NCI-H524 (cell line): ENCODE measurements at places on chromosomes 13 and 19.
A peak's percentile ranks its signal among the peaks of the same experiment; 100 is the strongest.

DNA sequence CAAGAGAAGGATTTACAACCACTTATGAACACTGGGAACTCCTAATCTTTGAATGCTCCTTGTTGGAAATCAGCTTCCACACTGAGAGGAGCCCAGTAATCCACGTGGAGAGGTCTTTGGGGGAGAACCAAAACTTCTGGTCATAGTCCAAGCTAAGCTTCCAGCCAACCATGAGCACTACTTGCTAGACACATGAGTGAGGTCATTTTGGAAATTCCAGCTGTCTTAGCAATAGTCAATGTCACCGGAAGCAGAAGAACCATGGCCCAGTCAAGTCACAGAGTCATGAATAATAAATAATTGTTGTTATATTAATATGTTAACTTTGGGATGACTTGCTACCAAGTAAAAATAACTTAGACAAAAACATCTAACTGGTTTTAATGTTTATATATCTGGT lies 324.9 kb upstream of the SGCG start:
- DNase-seq = peak; percentile 4

GRCh38 chr13:49597043-49597641 lies 11.8 kb upstream of the RCBTB1 start:
- DNase-seq = no peak

DNA sequence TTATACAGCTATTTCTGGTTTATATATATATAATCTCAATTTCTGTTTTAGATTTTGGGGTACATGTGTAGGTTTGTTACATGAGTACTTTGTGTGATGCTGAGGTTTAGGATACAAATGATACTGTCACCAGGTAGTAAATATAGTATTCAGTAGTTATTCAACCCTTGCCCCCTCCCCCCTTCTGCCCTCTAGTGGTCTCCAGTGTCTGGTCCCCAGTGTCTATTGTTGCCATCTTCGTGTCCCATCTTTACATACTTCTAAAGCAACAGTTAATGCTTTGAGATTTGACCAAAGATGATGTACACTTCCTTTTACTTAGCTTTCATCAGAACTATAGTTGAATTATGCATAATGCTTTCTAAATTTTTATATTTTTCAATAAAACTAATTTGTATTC lies 1623.4 kb upstream of the PRR20A start:
- DNase-seq = no peak

DNA sequence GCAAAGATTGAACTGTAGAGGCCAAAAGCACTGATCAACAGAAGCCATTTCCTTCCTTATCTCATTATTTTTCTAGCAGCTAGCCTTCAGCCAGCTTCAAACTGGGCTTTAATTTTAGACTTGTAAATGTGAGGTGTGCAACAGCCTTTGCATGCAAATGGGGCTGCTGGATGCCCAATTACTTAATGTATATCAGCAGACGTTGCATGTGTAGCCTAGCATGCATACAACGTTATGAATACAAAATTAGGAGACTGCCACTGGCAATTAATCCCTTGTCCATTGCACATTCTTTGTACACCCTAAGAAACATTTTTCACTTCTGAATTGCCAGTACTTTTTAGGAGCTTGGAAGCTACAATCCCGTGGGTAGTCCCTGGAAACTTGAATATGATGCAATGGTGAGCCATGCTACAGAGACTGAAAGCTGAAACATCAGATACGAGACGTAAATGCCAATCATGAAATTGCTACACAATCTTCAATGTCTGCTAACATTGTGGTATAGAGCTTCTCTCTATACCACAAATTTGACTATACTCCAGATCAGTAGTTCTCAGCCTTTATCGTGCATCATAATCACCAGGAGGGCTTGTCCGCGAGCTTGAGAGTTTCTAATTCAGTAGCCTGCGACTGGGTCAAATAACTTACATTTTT lies 20.2 kb downstream of the EPSTI1 start:
- DNase-seq = no peak

DNA sequence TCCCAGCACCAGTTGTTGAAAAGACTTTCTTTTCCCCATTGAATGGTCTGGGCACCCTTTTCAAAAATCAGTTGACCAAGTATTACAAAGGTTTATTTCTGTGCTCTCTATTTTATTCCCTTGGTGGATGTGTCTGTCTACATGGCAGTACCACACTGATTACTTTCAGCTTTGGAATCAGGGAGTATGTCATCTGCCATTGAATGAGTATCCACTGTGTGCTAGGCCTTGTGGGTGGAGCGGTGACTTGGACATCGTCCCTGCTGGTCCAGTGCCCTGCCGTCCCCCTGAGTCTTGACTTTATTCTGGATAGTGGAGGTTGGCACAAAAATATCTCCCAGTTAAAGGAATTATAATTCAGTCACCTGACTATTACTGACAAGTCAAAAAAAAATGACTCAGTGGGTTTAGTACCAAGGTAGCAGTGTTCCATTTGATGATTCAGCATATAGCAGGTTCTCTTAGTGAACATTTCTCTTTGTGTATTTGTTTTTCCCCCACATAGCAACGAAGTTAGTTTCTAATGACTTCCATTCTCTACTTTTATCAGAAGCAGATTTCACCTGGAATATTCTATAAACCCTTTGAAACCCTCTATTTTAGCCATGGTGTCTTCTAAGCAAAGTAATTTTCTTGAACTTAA lies 3.9 kb downstream of the UPF3A start:
- no peak for DNase-seq

DNA sequence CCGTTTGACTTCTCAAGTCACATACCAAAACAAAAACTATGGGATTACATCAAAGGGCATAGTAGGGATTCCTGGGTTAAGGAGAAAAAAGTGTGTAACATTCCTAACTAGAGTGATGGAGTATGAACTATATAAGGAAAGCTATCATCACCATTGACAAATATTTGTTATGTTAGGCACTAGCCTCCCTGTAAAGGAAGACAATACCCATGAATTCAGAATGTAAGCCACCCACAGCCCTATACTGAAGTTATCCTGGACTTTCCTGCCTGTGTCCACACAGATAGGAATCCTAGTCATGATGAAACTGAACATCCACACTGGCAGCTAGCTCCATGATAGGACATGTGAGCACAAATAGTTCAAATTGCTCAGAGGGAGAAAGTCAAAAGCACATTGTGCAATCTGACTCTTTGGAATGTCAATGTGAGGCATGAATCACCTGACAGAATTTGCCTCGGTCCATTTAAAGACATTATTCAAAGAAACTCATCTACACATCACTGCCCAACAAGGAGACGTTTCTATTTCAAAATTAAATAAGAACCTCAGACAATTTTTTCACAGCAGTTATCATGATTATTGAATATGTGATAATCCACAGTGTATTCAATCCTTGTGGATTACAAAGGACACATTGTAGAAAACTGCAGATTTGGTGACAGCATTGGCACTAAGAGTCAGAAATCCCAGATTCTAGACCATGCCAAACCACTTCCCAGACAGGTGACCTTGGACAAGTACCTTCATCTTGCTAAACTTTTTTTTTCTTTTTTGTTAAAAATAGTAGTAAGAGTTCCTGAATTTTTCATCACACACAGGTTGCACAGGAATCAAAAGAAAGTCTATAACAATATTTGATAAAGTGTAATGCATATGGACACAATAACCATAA lies 529.3 kb downstream of the IRS2 start:
- DNase-seq = no peak

DNA sequence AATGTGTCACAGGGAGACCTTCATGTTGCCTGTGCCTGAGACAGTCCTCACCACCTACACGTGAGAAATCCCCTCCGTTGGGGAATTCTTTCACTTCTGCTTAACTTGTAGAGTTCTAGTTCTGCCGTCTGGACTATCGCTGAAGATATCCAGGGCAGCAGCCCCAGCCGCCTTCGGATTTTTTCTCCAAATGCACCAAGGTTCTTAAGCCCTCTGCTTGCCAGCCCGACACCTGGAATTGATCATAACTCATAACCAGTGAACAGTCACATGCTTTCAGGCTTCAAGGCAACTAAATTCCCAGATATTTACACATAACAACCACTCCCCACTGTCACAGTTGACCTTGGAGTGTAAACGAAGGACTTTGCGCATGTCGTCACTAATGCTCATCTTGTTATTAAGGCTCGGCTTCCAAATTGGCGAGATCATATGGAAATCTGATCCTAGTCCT lies 114.4 kb downstream of the RAB20 start:
- no peak for DNase-seq

- peak; percentile 68 for DNase-seq
These were observed 79.2 kb downstream of the UBL3 start for GRCh38 chr13:29771247-29771646.

DNA sequence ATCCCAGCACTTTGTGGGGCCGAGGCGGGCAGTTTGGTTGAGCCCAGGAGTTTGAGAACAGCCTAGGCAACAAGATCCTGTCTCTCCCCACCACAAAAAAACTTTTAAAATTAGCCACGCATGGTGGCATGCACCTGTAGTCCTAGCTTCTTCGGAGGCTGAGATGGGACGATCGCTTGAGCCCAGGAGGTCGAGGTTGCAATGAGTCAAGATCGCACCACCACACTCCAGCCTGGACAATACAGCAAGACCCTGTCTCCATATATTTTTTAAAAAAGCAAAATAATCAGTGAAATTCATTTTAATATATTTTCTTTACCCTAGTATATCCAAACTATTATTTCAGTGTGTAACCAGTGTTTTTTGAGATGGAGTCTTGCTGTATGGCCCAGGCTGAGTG lies 8.2 kb downstream of the AP2A1 start:
- no peak for DNase-seq
